ENCODE measurements at places on chromosomes 7 and 10. TPM values are rescaled to one million over a fixed set of nuclear protein-coding genes. Genes with fewer than 3 reads are reported as not detected.

PON1 gene
- not detected for polyA plus RNA-seq

CHST3 gene
- 6.0 TPM for polyA plus RNA-seq

CREM gene
- 41.4 TPM for polyA plus RNA-seq

RAMP3 gene
- not detected for polyA plus RNA-seq

HYAL4 gene
- polyA plus RNA-seq: not detected

CXCL12 gene
- polyA plus RNA-seq: 4.7 TPM

KLLN gene
- polyA plus RNA-seq: 1.2 TPM

RNF133 gene
- not detected for polyA plus RNA-seq

LMOD2 gene
- not detected for polyA plus RNA-seq

LIPK gene
- polyA plus RNA-seq: not detected

HOXA9 gene
- polyA plus RNA-seq: not detected

KCP gene
- not detected for polyA plus RNA-seq

IRF5 gene
- 0.62 TPM for polyA plus RNA-seq

CYP26C1 gene
- not detected for polyA plus RNA-seq

CH25H gene
- not detected for polyA plus RNA-seq

PRRT4 gene
- 3.4 TPM for polyA plus RNA-seq

CTNNA3 gene
- polyA plus RNA-seq: not detected

NKX2-3 gene
- polyA plus RNA-seq: not detected

AKR1B15 gene
- not detected for polyA plus RNA-seq

PTF1A gene
- not detected for polyA plus RNA-seq

TMEM225B gene
- 1.5 TPM for polyA plus RNA-seq

GHRHR gene
- polyA plus RNA-seq: not detected

PRF1 gene
- not detected for polyA plus RNA-seq

TBX20 gene
- 1.5 TPM for polyA plus RNA-seq

Data from SK-N-SH (cell line).